ENCODE measurements at places on chromosomes 4 and X.

DNA sequence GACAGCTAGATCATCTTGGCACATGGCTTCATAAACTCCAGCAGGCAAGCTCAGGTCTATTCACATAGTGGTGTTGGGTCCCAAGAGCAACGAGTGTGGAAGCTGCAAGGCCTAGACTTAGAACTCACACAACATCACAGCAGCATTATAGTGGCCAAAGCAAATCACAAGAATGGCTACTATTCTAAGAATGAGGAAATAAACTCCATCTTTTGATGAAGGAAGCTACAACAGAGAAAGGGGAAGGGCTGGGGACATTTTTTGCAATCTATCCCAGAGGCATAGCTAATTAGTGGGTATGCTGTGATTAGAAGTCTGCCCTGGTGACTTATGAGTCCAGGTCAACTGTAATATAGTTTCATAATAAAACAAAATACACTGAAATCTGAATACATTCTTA is 42.9 kb upstream of the TAB3 start:
- no peak for DNase-seq

GRCh38 chr4:20618731-20619130 is 81.5 kb upstream of the PACRGL start:
- DNase-seq = no peak

DNA sequence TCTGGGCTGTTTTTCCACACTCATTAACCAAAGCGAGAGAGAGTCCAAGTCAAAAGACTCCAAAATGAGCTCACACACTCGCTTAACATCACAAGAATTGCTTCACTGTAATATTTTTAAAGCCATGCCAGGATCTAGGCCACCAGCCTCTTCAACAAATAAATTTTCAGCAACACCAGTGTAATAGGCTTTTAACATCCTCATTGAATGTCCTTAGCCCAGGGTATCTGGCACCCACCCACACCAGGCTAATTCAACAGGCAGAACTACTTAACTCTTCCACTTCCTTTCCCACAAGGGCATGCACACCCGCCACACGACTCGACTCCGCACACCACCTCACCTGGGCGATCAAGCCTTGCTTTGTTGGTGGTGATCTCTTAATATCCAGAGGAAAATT is 34.2 kb downstream of the FAT1 start:
- DNase-seq = no peak

DNA sequence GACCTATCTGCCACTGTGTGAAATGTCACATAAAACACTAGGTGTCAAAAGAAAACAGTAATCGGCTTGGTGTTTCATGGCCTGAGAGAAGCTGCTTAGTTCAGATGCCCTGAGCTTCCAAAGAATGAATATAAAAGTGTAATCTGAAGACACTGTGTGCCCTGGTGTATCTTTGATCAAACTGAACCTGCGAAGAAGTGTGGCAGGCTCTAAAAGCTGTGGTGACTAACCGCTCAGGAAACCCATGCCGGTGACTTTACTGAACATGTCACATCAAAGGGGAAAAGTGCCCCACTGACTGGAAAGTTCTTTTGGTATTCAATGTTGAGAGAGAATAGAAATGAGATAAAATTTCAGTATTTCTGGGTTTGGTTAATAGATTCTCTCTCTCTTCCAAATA is 89.1 kb downstream of the CLCN4 start:
- no peak for DNase-seq

GRCh38 chrX:16619024-16619423 is 30.9 kb upstream of the S100G start:
- DNase-seq = no peak

- no peak for DNase-seq
Observed at GRCh38 chr4:57282933-57283310, 172.7 kb upstream of the IGFBP7 start.

DNA sequence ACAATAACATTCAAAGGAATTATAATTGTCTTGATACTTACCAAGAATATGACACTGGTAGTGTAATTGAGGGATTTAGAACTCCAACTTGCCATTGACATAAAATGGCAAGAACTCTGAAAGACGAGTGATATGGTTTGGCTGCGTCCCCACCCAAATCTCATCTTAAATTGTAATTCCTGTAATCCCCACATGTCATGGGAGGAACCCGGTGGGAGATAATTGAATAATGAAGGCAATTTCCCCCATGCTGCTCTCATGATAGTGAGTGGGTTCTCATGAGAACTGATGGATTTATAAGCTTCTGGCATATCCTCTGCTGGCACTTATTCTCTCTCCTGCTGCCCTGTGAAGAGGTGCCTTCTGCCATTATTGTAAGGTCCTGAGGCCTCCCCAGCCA is 1536.4 kb downstream of the TECRL start:
- no peak for DNase-seq

DNA sequence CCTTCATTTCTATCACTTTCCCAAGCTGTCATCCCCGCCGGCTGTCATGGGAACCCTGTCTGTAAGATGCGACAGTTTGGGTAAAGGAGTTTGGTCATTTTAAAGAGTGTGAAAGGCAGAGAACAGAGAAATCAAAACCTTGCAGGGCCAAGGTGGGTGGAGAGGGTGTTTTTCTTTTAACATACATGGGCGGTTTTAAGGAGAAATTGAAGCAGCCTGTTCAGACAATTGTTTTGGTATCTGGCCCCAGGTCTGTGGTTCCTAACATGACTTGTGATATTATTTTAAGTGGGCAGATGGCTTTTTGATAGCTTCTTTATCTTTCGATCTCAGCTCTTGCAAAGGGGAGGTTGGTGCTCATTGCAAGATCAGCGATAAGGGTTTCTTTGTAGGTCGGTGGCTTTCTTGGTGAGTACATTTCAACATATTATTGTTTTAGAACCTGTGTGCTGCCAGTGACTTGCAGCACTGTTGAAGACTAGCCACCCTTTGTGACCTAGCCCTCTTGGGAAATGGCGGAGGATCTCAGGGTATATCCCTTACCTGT is 3.7 kb downstream of the PPP1R3F start:
- DNase-seq = no peak

GRCh38 chrX:110853610-110854009 is 58.0 kb upstream of the CHRDL1 start:
- peak; percentile 35 for DNase-seq

GRCh38 chr4:152594057-152594456 is 58.2 kb upstream of the FBXW7 start:
- no peak for DNase-seq

- DNase-seq = no peak
Observed at GRCh38 chrX:20479896-20480295, 213.2 kb upstream of the RPS6KA3 start.

DNA sequence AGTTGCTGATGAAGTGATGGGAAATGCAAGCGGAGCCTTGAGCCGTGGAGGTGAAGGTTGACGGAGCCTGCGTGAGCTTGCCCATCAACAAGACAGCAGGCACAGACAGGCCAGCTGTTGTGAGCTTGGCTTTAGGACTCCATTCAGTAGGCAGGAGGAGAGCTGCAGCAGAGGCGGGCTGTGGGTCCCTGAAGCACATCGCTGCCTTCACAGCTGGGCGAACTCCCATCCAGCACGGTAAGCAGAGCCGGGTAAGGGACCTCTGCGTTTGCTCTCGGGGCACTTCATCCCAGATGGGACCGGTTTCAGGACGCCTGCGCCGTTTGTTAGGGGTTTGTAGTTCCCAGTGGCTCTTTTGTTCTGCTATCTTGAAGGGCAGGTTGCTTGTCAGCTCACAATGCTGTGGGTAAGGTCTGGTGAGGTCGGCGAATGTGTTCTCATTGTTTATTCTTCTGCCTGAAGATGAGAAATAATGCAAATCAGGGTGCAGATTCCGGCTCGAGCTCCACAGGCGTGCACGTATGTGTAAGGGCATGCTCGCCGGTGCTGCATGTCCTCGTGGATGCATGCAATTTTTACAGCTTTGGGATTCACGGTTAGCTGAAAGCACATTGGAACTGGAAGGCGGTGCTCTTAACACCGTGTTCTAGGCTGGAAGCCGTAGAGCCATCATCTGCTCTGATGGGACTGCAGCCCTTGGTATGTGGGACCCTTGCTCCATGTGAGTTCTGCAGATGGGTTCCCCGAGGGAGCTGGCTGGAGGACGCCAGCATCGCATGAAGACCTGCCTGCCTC is 54.6 kb upstream of the CLDN34 start:
- peak; percentile 92 for DNase-seq

- DNase-seq = peak; percentile 76
Observed at GRCh38 chrX:6041630-6042029, 187.0 kb downstream of the NLGN4X start.

GRCh38 chr4:184500748-184501589 is 26.6 kb upstream of the IRF2 start:
- no peak for DNase-seq

All from epithelial cell of esophagus (primary cell).